ENCODE measurements at places on chromosomes 16 and 17.

GRCh38 chr17:43314611-43315011, 80.8 kb upstream of the RNU2-1 start:
- no peak for DNase-seq

- no peak for DNase-seq
These were observed 2.1 kb downstream of the RAB40C start for GRCh38 chr16:591892-592517.

DNA sequence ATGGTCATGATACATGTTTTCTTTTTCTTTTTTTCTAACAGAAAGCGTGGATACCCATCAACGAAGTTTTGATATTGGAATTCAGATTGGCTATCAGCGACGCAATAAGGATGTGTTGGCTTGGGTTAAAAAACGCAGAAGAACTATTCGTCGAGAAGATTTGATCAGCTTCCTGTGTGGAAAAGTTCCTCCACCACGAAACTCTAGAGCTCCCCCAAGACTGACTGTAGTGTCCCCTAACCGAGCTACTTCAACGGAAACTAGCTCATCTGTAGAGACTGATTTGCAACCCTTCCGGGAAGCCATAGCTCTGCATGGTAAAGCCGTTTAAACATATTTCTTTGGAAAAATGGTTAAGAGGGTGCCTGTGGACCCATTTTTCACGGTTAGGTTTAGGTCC, 11.5 kb downstream of the HAPSTR1 start:
- no peak for DNase-seq

DNA sequence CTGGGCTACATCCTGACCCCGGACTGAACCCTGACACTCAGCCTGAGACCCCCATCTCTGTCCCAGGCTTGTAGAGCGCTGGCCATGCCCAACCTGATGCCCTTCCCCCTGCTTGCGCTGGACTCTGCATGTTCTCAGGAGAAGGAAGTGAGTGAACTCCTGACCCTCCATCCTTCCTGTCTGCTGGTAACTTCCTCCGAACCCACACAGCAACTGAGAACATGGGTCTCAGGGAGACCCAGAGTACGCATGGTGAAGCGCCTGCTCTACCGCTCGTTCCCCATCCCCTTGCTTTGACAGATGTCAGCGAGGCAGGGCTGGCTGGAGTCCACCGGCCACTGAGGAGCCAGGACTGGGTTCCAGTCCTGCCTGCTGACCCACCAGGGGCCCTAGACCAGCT, 6.1 kb downstream of the CAMKK1 start:
- DNase-seq, result no peak

- peak; percentile 83 for DNase-seq
These were observed 38.5 kb downstream of the PGS1 start for GRCh38 chr17:78416791-78417530.

DNA sequence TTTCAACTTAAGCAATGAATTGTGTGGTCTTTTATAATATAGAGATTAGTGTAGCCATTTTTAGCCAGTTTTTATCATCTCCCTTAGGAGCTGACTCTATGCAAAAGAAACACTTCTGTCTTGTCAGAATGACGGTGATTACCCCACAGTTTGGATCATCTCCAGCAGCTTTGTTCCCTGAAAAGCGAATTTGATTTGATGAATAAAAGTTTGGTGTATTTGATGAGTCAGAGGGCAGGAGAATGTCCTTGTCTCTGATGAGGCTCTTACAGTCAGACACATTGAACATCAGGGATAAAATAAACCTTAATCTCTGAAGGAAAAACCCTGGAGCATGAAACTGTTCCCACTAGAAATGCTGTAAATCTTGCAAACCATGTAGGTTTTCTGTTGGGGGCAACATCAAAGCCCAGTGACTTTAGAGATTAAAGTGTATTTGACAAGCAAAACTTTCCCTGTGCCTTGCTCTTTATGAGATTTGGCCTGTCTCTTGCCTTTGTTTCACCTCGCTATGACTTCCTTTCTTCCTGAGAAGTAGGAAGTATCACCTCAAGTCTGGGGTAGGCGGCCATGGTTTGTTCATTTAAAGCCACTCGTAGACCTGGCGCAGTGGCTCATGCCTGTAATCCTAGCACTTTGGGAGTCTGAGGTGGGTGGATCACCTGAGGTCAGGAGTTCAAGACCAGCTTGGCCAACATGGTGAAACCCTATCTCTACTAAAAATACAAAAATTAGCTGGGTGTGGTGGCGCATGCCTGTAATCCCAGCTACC, 209.3 kb downstream of the FTO start:
- DNase-seq, result peak; percentile 97

All from fibroblast of pulmonary artery (primary cell).